ENCODE measurements at places on chromosomes 5 and 9.

GRCh38 chr9:96383165-96383942, at the start of gene SLC35D2:
Gene SLC35D2 (minus strand): TSS chr9:96383711. CDS start chr9:96383634, 77 bp downstream.
- peak; percentile 68 for DNase-seq

DNA sequence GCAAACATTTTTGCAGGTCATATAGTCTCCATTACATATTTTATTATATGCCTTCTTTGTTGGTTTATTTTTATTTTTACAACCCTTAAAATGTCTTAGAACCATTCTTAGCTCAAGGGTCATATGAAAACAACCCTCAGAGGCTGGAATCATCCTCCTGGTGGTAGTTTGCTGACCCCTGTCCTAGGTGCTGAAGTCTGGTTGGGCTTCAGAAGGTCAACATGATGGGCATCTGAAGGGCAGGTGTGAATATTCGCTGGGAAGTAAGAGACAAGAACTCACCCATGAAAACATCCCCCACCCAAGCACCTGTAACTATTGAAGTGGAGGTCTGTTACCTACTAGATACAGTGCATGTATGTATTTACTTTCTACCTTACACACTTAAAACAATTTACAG, 75.4 kb downstream of the OSMR start:
- peak; percentile 13 for DNase-seq

GRCh38 chr5:72206160-72206559, 98.9 kb downstream of the MAP1B start:
- no peak for DNase-seq

DNA sequence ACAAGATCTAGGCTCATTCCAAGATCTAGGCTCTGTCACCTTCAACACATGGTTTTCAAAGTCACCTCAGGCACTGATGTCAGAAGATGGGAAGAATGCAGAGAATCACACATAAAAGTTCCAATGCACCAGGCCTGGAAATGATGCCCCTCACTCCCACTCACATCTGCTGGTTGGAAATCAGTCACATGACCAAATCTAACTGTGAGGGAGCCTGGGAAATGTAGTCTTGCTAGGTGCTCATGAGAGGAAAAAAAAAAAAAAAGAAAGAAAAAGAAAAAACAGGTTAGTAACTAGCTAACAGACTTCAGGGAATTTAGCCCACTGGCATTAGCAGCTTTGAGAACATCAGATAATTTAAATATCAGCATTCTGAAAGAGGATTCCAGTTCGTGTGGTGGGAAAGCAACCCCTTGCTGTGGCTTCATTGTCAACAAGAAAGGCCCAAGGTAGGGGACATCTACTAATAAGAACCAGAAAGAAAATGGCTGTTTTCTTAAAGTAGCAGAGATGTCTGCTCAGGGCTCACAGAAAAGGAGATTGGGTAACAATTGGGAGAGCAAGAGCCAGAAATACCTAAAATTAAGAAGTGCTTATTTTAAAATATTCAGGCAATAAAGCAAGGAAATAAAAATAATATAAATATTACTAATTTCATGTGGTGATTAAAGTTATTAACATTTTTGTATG, 614.3 kb downstream of the ACTL7B start:
- no peak for DNase-seq

DNA sequence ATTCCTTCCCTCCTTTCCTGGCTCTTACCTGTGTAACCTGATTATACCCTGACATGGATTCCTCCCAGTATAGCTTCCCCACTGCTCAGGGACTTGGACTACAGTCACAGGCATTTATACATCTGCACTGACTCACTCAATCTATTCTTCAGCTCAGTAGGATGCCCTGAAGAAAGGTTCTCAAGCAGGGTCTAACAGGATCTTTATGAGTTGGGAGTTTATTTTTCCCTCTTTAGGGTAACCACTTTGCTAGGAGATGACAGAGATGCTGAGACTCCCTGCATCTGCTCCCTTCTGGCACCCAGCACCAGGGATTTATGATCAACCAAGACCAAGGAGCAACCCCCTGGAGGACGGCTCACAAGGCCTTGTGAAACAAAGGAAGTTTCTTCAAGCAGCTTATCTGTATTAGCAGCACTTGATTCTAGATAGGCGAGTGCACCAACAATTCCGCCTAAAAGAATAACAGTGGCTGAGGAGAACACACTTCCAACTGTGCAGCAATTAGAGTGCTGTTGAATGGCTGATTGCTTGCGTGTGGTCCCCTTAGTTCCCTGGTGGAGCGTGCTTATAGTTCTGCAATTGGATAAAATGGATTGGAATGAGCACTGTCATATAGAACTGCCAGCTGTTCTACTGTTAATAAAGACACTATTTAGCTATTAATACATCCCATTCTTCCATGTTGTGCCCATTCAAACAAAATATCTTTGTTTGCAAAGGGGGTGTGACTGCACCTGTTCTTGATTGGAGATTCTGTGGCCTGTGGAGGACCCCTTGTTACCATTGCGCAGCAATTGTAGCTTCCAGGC, 482.6 kb downstream of the ZNF608 start:
- DNase-seq, result no peak

DNA sequence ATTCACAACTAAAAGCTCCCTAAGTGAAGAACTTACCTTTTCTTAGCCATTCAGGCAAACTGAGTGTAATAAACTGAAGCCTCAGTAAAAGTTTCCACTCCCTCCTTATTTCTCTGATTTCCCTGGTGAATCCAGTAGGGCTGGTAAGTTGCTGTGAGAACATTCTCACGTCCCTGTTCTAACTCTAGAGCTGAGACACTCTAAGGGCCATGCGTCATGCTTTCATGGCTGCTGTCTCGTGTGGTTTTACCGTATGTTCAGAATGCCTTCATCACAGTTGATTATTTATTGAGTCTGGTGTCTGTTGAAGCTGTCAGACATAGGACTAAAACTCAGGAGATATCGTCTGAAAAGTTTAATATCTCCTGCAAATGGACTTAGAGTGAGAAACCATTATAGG, 1.3 kb downstream of the OR2S2 start:
- DNase-seq, result no peak

DNA sequence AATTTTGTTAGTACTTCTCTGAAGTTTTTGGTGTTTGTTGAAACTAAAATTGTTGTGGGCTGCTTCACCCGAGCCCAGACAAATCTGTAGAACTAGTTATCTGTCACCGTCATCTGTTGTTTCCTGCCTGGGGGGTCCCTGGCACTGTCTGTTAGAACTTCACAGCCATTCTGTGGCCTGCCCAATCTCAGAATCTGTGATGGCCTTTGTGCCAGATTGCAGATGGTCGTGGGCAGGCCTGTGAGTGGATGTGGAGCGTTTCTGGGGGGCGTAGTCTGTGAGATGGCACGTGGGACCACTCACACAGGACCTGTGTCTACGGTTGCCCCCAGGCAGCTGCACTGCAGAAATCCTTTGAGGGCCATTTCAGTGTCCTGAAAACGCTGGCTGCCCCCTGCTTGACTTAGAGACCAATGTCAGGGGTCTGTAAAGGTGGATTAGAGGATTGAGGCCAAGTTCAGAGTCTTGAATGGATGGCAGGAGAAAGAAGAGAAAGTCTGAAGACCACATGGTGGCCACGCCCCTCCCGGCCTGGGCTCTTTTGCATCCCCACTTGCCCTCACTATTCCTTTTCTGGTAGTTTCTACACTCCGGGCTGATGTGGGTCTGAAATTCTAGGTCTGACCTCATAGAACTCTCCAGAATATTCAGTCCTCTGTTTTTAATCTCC, 38.3 kb downstream of the TRIO start:
- DNase-seq, result no peak

DNA sequence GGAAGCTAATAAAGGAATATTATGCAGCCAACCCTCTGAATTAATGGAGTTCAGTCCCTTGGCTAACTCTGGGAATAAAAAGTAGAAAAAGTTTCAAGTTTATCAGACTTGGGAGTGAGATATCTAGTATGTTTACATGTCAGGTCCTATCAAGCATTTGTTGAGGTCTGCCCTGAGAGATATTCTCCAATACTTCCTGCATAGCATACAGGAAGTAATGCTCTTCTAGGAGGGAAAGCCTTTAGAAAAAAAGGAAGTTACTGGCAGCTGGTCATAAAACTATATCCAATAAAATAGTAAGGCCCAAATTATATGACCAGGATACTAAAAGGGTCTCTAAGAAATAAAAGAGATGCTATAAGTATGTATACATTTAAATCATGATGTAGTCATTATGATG, 594.1 kb upstream of the FTMT start:
- DNase-seq, result no peak

GRCh38 chr9:93814077-93814956, 140.8 kb downstream of the BARX1 start:
- DNase-seq, result no peak

- DNase-seq, result peak; percentile 84
Observed at GRCh38 chr9:20356403-20357036, 265.8 kb downstream of the MLLT3 start.

DNA sequence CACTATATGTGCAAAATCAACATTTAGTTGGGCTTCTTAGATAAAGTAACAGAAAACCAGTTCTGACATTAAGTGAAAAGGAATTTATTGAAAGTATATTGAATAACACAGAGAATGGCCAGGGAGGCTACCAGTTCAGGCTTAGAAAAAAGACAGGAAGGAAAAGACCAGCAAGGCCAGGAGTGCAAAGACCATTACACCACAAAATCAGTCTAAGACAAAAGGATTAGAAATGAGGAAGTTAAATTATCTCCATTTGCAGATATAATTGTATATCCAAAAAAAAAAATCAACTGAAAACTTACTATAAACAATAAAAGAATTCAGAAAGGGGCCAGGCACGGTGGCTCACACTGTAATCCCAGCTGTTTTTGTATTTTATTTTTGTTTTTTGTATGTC, 4.8 kb upstream of the TEX10 start:
- no peak for DNase-seq

DNA sequence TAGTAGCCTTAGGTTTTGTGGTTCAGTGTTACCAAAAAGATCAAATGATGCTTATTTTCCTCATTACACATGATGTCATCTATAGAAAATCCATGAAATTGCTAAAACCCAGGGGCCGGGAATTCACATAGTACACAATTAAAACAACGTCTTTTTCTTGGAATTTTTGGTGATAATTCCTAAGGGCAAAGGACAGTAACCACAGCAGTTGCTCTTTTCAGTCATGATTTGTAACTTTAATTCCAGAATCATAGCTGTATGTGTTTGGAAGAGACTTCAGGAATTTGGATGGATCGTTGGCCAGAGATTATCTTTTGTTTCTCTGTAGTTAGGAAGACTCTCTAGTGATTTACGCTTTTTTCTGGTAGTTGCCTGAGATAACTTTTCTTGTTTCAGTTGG, 748.7 kb downstream of the TLE4 start:
- no peak for DNase-seq

DNA sequence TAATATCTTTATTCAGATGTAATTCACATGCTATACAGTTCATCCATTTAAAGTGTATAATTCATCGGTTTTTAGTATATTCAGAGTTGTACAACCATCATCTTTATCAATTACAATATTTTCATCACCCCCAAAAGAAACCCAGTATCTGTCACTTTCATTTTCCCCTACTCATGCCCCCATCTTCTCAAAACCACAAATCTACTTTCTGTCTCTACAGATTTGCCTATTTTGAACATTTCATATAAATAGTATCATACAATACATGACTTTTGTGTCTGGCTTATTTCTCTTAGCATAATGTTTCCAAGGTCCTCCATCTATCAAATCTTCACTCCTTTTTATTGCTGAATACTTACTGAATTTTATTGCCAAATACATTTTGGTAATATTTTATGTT, 305.1 kb upstream of the SGCD start:
- no peak for DNase-seq

GRCh38 chr5:118553662-118554061, 434.7 kb downstream of the DTWD2 start:
- DNase-seq, result peak; percentile 16

DNA sequence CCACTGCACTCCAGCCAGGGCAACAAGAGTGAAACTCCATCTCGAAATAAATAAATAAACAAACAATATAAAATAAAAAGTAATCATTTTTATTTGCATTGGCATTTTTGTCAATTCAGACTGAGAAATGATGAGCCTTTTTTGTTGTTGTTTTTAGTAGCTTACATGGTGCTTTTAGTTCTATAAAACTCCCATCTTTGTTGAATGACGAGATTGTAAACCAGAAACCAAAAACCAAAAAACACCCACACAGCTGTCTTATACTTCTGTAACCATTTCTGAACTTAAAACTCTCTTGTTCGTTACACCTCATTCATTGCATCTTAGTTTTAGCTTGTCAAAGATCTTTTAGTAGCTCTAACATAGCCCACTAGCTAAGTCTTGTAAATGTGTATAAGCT, 44.7 kb downstream of the GGTA1 start:
- no peak for DNase-seq

DNA sequence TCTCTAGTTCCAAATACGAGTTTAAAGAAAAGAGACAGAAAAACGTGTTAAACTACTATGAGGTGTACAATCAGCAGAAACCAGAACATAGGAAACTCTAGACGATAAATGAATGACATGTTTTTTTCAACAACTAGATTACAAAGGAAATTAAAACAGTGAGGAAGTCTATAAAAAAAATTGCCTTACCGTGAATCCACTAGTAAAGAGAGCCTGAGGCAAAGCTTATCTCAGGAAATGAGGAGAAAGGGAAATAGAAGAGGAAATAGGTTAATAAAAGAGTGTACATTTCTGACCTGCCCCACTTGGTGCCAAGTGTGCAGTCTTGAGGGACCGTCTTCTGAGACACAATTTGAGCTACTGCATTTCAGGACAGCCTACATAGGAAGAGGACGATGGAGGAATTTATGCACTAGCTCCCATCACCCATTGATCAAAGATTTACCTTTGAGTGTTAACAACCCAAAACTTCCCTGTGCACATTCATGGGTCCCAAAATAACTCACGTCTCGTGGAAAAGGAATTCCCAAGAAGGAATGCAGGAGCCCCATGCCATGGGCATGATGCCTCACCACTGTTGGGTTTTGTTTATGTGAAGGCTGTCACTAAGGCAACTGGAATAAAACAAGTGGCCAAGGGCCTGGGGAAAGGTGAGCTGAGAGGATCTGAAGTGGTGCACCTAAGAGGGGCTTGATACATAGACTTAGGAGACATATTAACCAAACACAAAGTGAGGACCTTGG, 53.6 kb upstream of the SLC1A3 start:
- DNase-seq, result no peak

DNA sequence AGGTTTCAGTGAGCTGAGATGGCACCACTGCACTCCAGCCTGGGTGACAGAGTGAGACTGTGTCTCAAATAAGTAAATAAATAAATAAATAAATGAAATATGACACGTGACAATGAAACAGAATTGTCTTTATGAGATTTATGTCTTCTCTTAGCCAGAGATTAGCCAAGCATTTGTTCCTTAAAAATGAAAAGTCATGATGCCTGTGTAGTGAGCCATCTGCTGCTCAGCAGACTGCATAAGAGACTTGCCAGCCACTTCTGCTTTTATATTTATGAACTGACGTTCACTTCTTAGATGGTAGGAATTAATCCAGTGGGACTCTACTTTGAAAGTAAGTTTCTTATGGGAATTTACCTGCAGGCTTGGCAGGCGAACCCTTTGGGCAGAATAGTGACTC, 227.4 kb downstream of the NR3C1 start:
- DNase-seq, result no peak
